RWPE1 (cell line): ENCODE measurements at places on chromosomes 6 and 20.

DNA sequence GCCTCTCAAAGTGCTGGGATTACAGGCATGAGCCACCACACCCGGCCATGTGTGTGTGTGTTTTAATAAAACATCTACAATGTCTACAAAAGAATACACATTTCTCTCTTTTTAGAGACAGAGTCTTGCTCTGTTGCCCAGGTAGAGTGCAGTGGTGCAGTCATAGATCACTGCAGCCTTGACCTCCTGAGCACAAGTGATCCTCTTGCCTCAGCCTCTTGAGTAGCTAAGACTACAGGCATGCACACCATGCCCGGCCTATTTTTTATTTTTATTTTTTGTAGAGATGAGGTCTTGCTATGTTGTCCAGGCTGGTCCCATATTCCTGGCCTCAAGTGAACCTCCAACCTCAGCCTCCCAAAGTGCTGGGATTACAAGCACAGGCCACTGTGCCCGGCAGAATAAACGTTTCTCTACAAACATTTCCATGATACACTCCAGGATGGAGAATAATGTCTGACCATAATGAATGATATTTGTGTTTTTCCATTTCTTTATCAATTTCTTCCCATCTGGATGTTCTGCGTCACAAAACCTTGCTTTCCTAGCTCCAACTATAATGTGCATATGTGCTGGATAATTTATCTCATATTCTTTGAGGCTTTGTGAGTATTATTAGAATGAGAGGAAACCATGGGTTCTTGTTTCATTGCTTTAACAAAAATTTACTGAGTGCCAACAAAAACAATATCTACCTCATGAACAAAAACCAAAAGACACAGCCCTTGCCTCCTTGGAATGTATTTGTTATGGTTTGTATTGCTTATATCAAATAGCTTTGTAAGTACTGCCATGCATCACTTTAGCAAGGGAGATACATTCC, 28.6 kb upstream of the CCN2 start:
- no peak for DNase-seq

- DNase-seq: no peak
Measured at GRCh38 chr6:145327586-145327985, 407.7 kb downstream of the EPM2A start.

DNA sequence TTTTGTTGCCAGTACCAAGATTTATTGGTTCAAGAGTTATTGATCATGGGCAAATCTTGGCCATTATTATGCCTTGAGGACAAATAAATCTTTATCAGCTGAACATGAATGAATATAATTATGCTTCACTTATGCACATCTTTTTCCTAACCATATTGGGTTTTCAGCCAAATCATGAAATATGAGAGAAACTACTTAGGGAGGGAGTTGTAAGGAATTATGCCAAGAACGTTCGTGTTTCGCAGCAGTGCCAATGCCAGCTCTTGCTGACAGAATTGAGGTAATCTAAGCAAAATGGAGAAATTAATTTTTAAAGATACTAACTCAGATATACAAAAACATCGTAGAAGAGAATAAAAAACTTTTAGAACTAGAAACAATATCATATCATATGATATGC, 301.1 kb upstream of the SASH1 start:
- no peak for DNase-seq

DNA sequence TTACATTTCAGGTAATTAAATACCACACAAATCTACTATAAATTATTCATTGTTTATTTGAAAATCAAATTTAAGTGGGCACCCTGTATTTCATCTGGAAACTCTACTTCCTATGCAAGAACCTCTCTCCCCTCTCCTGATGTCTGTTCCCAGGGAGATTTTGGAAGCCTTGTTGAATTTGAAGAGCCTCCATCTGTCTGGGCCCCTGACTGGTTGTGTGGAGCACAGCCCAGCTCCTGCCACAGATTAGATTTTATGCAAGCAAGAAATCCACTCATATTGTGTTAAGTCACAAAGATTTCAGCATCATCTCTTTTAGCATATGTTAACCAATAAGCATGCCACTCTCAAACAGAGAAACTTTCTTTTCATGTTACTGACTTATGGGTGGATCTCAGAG, 451.2 kb downstream of the TFAP2B start:
- no peak for DNase-seq

DNA sequence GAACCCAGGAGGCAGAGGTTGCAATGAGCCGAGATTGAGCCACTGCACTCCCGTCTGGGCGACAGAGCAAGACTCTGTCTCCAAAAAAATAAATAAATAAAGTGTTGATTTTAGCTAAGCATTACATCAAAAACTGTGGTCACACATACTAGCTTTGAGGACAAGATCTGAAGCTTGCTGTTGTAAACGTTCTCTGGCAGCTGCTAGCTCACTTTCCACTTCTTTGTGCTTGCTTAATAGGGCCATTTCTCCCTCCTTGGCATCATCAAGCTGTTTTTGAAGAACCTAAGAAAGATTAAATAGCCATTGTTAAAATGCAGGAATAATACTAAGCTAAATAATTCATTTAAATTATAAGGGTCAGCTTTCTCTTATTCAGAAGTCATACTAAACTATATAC, 55.7 kb downstream of the FAM184A start:
- no peak for DNase-seq

DNA sequence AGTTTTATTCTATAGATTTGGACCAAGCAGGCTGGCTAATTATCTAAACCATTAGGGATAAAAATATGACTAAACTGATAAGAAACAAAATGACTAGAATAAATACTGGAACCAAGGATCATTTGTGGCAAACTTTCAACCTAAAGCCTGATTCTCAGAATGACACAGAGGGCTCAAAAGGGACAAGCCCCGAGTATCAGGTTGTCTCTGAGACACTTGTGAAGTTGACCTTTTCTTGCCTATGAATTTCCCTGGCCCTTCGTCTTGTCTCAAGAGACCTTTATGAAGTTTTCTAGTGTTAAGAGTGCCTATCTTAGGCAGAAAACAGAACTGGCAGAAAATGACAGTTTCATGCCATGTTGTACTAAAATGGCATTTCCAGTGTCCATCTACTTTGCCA, 68.3 kb downstream of the IMPG1 start:
- no peak for DNase-seq

DNA sequence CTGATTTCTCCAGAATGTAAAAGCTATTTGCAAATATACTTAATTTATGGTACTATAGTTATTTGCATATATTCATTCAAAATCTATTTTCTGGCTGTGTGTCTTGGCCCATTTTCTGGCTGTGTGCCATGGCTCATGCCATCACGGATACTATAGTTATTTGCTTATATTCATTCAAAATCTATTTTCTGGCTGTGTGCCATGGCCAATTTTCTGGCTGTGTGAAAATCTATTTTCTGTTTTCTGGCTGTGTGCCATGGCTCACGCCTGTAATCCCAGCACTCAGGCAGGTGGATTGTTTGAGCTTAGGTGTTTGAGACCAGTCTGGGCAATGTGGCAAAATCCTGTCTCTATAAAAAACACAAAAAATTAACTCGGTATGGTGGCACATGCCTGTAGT, 28.9 kb upstream of the RIPK1 start:
- DNase-seq: no peak

- no peak for DNase-seq
Measured at GRCh38 chr20:44218446-44218845, 7.9 kb upstream of the OSER1 start.

DNA sequence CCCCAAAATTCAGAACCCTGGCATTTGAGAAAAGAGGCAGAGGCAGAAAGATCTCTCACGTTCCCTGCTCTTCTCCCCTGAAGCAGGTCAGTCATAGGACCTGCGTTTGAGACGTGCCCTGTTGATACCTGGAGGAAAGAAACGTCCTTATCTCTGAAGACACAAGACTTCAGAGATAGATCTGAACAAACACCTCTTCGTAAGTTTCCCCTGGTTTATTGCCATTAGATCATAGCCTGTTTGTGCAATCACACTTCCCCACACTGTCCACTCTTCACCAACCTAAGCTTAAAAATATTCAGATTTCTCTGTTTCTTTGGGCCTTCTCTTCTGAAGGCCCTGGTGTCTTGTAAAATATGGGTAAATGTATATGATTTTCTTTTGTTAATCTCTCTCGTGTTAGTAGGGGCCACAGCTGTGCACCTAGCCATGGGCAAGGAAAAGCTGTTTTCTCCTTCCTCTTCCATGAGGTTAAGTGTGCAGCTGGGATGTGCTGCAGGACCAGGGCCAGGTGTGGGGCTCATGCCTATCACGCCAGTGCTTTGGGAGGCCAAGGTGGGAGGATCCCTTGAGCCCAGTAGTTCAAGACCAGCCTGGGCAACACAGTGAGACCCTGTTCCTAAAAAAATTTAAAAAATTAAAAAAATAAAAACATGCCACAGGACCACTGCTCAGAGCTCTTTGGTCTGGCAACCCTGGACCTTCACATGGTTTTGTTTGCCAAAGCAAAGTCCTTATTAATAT, 4.7 kb upstream of the SLC22A2 start:
- no peak for DNase-seq
